ENCODE measurements at places on chromosomes 6 and 20.

DNA sequence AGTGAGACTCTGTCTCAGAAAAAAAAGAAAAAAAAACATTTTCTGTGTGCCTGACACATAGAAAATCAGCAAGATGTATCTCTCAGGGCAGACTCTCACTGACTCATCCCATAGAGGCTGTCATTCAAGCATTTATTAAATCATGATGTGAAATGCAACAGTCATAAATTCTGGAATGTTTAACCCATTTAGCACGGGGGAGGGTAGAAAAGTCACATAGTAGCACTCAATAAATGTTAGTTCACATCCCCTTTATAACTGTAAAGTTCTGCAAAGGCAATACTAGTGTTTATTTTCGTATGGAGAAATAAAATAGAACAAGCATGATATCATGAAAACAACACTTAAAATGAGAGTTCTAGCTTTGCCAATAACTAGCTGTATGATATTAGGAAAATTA lies 15.5 kb upstream of the CARMIL1 start:
- DNase-seq: no peak

DNA sequence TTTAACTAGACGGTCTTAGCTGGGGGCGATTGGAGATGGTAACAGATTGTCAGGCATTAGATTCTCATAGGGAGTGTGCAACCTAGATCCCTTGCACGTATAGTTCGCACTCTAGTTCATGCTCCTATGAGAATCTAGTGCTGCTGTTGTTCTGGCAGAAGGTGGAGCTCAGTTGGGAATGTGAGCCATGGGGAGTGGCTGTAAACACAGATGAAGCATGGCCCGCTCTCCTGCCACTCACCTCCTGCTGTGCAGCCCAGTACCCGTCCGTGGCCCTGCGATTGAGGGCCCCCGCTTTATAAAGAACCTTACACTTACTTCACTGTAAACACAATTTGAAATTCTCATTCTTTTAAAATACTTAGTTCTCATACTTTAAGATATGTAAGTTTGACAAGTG lies 339.4 kb downstream of the CDH26 start:
- no peak for DNase-seq

- DNase-seq: no peak
These were observed 394.7 kb upstream of the SULF2 start for GRCh38 chr20:48180024-48180423.

GRCh38 chr6:7433121-7433617 lies 43.6 kb downstream of the RIOK1 start:
- no peak for DNase-seq

- DNase-seq: no peak
These were observed 417.0 kb downstream of the HAO1 start for GRCh38 chr20:7523288-7523687.

- no peak for DNase-seq
These were observed 10.3 kb upstream of the PRSS16 start for GRCh38 chr6:27237089-27237803.

DNA sequence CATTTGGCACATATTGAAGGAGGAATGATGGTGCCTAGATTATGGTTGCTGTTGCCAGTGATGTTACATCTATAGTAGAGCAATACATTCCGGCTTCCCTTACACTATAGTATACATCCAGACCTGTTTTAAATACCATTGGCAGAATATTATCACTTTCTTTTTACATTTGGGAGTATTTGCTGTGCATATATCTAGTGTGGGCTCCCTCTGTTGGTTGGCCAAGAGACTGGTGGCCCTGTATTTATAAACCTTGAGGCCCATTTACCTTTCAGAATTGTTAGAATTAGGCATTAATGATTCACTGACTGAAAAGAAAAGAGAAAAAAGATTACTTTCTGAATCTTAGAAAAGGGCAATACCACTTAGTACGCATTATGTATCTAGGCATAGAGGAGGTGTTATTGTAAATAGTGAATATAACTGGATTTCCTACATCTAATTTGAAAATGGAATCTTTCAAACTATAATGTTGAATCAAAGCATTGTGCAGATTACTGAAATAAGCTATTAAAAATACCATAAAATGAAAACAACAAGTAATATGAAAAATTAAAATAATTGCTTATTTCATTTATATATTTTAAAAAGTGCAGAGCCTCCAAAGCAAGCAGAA lies 628.8 kb upstream of the MAN1A1 start:
- DNase-seq: no peak

DNA sequence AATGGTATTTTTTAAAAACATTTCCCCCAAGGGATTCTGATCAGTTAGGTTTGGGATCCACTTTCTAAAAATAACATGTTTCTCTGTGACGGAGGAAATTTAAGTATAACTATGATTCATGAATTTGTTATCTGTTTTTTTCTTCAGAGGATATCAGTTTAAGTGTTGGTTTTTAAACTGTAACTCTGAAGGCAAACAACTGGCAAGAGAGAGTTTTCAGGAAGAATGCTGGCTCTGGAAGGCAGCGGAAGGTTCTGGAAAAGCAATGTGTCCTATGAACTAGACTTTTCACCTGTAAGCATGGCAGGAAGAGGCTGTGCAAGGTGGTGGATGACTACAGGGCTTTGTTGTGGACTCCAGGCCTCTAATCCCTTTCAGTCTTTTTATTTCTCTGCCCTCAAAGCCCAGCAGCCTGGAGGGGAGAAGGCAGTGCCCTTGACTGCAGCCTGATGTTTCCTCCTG lies 153.1 kb downstream of the GMPR start:
- DNase-seq: no peak

DNA sequence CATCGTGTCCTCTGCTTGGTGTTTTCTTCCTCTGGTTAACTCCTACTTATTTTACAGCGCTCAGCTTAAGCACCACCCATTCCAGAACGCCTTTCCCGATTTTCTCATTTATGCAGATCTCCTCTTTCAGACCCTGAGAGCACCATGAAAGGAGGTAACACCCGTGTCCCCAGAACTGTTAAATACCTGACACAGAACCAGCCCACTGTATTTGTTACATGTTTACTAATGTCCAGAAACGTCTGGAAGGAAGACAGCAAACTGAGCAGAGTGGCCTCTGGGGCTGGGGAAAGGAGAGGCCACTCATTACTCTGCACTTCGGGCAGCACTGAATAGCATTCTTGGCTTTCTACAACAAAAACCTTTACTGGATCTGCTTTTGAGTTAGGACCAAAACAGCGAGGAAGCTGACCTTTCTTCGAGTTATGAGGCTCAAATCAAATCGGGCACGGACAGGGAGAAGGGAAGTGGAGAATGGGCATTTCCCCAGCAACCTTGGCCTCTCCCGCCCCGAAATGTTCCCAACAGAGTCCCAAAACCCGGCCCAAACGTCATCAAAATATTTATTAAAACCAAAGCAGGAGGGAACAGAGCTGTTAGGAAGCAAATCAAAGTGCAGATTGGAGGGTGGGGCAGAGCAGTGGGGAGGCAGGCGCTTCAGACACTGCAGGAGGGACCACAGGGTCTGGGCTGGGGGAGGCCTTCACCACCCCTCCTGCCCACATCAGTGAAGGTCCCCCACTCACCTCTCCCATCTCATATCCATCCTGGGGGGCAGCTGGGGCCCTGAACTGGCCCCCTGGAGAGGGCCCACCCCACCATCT lies 1.1 kb upstream of the NECAB3 start:
- DNase-seq: no peak

DNA sequence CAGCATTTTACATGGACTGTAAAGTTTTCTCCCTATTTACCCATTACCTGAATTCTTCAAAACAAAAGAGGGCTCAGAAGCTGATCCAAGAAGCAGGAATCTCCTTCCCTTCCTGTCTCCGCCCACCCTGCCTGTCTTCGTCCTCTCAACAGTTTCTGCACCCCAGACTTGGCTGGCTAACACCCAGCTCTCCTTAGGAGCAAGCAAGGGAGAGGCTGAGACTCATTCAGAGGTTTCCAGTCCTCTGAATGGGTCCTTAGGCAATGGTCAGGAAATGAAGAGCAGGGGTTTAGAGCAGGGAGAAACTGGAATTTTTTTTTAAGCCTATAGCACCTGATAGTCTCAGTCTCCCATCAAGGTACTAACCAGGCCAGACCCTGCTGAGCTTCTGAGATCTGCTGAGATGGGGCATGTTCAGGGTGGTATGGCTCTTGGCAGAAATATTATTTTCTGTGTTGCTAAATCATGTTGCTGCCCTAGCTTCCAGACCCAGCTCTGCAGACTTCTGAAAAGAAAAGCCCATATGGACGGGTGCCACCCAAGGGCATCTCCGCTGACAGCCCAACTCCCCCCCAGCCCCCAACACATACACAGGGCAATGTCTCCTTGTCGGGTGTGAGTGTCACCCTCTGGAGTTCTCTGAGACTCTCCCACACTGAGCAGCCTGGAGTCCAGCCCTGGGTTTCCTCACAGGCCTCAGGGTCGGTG lies 74.6 kb upstream of the CD93 start:
- no peak for DNase-seq

DNA sequence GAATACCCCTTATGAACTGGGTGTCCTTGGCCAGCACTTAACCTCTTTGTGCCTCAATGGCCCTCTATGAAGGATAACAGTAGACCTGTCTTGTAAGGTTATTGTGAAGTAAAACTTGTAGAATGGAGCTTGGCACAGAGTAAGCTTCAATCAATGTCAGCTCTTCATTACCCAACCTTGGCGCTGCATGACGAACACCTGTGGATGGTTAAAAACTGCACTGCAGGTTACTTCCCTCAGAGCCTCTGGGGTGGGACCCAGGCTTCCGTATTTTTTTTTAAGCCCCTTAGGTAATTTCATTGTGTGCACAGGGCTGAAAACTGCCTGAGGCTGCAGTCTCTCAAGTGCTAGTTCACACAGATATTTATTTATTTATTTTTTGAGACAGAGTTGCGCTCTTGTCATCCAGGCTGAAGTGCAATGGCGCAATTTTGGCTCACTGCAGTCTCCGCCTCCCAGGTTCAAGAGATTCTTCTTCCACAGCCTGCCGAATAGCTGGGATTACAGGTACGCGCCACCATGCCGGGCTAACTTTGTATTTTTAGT lies 42.8 kb upstream of the SLC23A2 start:
- DNase-seq: no peak

- DNase-seq: no peak
These were observed 41.0 kb downstream of the CDH4 start for GRCh38 chr20:61292821-61293612.

DNA sequence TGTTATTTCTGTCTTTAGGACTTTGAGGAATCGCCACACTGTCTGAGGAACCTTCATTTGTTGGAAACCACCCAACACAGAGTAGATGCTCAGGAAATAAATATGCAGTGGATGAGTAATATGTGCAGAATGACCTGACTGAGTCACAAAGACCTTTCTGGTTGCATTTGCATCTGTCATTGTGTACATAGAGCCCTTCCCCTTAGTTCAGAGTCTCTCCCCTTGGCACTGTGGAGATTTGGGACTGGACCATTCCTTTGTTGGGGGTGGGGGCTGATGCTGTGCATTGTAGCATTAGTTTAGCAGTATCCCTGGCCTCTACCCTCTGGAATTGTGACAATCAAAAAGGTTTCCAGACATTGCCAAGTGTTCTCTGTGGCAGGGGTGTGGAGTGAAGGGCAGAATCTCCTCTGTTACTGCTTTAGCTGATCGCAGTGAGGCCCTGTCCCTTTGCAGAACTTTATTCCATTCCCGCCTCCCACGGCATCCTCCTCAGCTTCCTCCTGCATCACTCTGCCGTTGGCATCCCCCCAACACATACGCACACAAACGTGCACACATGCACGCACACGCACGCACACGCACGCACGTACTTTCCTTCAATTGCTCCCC lies 64.5 kb downstream of the EYA2 start:
- no peak for DNase-seq

DNA sequence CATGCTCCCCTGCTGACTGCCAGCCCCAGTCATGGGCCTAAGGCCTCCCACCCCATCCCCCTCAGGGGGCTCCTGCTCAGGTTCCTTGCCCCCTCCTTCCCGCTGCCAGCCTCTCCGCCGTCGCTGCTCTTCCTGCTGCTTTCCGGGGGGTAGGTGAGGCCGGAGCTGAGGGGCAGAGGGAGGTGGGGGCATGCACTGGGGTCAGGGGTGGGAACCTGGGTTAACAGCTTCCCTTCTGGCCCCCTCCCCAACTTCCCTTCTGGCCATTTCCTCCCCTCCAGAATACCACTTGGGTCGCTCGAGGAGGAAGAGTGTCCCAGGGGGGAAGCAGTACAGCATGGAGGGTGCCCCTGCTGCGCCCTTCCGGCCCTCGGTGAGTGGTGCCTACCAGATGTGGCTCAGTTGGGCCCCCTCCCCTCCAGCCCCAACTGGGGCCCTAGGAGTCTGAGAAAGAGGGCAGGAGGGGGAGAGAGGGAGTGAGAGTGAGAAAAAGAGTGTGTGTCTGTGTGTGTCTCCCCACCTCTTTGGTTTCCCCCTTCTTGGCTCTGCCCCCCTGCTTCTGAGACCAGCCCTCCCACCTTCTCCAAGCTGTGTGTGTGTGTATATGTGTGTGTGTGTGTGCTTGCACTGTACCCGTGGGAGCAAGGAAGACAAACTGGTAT lies 12.1 kb downstream of the SYNGAP1 start:
- no peak for DNase-seq

DNA sequence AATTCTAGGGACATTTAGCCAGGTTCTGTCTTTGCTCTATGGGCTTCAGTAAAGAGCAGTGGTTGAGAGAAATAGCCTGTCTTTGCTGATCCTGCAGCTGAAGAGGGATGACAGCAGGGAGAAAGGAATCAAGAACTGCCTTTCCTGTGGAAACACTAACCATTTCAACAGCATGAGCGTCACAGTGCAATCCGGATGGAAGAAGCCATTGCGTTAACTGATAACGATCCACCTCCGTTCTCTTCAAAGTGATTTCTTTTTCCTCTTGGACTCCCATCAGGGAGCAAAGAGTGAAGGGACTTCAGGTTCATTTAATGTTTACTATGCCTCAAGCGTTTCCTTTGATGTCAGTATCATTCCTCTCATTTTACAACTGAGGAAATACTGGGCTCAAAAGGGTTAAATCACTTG lies 35.2 kb upstream of the EEF1E1 start:
- DNase-seq: no peak

GRCh38 chr20:61980647-61981583 lies 84.8 kb downstream of the TAF4 start:
- DNase-seq: no peak

DNA sequence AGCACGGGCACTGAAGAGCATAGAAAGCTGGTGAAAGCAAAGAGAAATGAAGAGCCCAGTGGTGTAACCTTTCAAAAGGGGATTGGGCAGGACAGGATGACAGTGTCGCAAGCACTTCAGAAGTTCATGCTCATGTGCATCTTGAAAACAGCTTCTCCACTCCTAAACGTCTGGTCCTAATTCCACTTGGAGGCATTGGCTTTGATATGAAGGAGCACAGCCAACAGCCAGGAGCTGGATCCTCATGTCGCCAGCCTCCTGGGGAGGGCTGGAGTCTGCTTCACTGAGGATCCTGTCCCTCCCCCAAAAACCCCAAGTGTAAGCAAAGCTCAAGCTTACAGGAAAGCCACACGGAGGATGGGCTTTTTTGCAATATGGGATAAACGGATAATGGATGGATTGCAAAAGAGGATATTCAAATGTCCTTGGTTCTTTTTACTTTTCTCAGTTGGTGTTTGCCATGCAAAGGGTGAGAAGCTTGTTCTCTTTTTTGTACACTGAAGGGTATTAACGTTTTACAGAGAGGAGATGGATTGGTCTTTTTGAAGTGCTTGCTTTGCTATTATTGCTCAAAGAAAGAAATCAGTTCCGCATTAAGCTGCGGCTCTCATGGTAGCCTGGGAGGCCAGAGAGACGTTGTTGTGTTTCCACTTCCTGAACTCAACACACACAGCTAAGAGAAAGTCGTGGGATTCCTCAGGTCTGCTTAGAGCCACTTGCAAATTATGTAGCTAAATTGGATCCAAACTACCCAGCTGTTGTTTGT lies 92.2 kb downstream of the SIM1 start:
- DNase-seq: no peak

- no peak for DNase-seq
These were observed 1.1 kb downstream of the CD109 start for GRCh38 chr6:73696966-73697655.

GRCh38 chr6:9463311-9463710 lies 951.6 kb downstream of the TFAP2A start:
- no peak for DNase-seq

Data from stimulated activated CD4-positive, alpha-beta T cell treated with anti-CD3 and anti-CD28 coated beads, TNF-alpha, amount 100 ng/mL, for 4 hours (primary cell).